ENCODE measurements at places on chromosomes 16 and 17.
A peak's percentile ranks its signal among the peaks of the same experiment; 100 is the strongest.

- no peak for DNase-seq
These were observed 2.6 kb downstream of the TMEM220 start for GRCh38 chr17:10727192-10727591.

DNA sequence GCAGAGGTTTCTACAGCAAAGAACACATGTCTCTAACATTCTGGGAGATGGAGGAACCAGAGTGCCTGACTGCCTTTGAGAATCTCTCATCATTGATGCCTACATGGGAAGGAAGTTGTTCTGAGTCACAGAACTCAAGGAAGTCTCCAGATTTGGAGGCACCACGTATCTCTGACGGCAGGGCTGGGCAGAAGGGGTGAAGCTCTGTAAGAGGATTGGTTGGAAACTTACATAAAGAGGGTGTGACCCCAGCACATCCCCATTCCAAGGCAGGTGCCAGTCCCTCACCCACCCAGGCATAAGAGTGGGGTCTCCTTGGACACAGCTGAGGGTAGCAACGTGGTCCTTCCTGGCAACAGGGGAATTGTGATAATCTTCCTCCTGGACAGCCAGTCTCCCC, 17.4 kb downstream of the TNFRSF13B start:
- DNase-seq = no peak

DNA sequence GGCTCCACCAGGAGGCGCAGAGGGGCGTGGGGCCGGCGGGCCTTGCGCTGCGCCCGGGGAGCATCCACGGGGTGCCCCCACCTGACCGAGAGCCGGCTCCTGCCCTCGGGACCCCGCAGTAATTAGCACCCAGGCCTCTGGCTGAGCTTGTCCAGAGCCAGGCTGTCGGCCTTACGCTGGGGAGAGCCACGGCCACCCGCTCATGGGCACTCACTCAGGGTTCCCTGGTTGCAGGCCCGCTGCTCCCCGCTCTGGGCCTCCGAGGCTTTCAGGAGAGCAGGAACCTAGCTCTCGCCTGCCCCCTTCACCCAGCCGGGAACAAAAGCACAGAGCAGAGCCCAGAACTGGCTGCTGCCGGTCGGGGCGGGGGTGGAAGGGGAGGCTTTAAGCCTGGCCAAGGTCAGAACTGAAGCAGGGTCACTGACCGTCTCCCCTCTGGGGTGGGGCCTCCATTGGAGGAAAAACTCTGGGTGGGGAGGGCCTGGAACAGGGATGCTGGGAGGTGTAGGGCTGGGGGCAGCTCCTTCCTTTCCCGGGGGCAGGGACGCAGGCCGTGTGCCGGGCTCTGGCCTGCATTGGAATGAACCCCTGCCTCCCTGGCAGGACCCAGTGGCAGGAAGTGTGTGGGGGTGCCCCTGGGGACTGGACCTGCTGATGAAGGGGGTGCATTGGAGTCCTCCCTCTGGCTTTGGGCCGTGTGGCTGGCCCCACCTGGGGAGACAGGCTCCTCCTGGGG, 12.3 kb downstream of the GLIS2 start:
- peak; percentile 16 for DNase-seq

- no peak for DNase-seq
These were observed 240.3 kb upstream of the DYNLRB2 start for GRCh38 chr16:80300456-80300855.

DNA sequence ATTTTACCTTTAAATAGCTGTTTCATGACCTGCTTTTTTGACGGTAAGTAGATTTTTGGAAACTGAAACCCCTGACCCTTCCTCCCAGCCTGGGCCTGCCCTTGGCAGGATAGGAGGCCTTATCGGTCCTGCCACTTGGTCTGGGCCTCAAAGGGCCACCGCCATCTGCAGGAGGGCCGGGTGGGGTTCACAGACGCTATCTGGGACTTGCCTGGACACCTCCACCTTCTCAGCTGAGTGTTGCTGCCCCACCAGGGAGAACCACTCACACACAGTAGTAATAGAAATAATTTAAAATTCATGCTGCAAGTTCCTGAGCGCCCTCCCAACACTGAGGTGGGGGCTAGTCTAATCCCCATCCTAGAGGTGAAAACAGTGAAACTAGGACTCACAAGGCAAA, 4.6 kb upstream of the NPRL3 start:
- DNase-seq = no peak

DNA sequence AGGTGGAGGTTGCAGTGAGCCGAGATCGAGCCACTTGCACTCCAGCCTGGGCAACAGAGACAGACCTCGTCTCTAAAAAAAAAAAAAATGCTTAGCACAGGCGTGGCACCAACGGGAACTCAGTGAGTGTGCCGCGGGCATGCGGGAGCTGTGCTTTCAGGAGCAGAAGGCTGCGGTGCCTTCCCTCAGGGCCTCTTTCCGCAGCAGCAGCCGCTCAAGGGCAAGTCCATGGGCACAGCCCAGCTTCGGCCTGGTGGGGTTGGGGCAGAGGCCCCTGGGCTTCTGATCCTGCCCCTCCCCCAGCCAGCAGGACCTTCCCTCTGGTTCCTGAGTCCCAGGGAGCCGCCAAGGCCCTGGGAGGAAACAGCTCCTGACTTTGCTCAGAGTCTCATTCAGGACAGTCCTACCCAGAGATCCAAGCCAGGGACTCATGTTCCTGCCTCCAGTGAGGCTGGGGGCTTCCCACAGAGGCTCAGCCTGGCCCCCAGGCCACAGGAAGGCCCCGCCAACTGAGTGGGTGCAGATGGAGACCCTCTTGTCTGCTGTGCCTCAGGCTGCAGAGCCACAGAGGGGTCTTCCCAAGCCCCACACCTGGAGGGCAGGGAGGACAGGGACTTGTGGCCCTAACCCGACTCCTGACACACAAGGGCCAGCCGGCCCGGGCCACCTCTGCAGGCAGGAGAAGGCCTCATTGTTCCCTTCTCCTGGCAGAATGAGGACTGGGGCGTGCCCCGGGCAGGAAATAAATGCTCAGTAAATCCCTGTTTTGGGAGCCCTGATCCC, 3.3 kb upstream of the ZG16B start:
- DNase-seq = no peak

All from activated T-helper 1 cell treated with anti-CD3 and anti-CD28 coated beads, Interleukin-2, amount 50 U/mL, for 16 hours (primary cell).